AG08396 (cell line): ENCODE measurements at places on chromosomes 1 and 21.

DNA sequence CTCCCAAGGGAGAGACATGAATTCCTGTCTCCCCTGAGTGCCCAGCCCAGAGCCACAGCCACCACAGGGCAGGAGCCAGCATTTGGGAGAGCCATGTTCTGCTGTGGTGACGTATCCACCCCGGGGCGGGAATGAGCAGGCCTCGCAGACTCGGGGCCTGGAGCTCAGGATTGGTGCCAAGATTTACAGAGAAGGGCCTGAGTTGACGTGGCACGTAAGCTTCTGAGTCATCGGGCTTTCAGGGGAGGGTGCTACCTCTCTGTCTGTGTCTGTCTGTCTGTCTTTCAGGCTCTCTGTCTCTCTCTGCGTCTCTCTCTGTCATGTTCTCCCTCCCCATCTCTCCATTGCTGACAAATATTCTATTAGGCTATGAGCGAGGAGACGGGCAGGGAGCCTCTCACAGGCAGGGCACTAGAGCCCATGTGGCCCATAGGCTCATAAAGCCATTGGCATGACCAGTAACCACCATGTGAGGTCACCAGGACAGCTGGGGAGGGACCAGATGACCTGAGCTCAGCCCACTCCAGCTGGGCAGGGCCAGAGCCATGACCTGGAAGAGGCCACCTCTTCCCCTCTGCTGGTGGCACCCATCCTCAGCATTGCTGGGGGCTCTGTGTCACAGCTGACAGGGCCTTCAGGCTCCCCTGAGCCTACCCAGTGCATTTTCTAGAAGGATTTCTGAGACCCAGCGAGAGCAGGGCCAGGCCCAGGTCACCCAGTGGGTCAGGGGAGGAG, 300.0 kb upstream of the VAMP3 start:
- DNase-seq, result peak; percentile 95

- no peak for DNase-seq
Observed at GRCh38 chr1:62084310-62084890, 110.2 kb upstream of the L1TD1 start.

- peak; percentile 44 for DNase-seq
Observed at GRCh38 chr1:41918450-41919043, at the start of gene HIVEP3. TSS of gene HIVEP3 (minus strand) at chr1:41918922.

- peak; percentile 64 for DNase-seq
Observed at GRCh38 chr1:115189814-115190539, 100.7 kb upstream of the TSPAN2 start.

DNA sequence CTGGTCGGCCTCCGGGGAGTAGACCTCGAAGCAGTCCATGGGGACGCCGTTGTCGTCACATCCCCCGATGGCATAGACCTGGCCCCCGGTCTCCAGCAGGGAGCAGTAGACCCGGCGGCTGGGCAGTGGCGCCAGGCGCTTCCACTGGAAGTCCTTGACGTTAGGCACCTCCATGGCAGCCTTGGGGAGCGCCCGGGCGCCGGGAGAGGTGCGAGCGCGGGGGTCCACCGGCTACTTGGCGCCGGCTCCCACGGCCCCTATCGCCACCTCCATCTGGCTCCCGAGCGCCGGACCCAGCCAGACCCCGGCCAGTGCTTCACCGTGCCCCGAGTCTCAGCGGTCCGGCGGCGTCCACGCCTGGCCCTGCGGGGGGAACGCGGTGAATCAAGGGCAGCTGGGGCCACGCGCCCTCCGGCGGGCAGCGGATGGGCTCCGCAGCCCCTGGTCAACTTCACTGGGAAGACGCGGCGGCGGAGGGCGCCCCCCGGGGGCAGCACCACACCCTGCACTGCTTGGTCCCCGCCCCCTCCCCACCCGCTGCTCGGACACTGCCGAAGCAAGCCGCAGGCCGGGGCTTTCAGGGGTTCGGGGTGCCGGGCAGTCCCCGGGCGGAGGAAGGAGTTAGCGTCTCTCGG, 13.2 kb downstream of the KLHDC8A start:
- DNase-seq, result no peak

- DNase-seq, result no peak
Observed at GRCh38 chr1:67719329-67720196, 34.6 kb downstream of the GADD45A start.

DNA sequence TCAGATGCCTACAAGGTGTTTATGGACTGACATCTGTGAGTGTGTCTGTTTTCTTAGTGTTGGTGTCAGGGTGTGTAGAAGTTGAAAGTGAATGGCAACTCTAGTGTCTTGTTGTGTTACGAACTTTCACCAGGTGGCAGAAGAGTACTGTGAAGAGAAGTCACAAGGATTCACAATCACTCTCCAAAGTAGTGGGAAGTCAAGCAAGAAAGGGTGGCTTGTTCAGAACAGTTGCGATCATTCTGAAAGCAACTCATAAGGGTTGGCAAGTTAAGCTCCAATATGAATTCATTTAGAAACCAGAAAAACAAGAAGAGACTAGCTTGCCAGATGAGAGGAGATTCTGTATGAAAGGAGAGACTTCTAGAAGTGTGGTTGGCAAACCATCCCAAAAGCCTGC, 86.1 kb downstream of the FASLG start:
- peak; percentile 54 for DNase-seq

DNA sequence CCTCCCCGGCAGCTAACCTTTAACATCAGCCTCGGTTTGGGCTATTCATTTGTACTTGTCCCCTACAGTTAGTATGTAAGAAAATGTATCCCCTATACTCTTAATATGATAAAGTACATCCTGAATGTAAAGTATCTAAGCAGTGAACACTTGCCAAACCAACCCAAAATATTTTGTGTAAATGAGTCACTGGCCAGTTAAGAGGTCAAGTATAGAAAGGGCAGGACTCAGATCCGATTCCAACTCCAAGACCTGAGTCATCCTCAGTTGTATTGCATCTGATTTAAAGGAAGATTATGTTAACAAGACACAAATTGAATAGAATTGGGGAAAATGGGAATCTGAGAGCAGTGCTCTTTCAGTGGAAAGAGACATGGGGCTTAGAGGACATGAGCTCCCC, 84.4 kb downstream of the CD58 start:
- peak; percentile 55 for DNase-seq

DNA sequence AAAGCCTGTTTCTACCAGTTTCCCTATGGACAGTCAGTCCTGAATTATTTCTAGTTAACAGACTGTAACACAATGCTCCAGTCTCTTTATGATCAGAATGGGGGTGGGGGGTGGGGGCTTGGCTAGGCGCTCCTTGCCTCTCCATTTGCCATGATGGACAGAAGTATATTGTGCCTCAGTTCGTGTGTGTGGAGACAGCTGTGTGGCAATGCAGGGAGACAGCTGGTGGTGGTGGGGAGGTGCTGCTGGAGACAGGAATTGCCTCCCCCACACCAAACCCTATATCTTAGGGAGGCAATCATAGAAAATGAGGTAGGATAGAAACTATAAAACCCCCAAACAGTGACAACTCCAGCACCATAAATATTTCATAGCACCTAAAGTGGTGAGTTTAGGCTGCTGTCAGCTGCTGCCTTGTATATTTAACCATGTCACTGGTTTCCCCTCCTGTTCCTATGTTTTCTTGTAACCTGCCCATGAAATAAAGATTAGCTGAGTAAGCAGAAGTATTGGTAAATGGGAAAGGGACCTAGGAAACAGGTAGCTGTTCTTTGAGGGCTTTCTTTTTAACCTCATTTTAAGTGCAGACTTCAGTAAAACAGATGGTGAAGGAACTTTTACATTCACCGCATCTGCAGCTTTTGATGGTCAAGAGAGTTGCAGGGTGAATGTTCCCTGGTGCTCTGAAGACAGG, 3.4 kb downstream of the PLXNA2 start:
- no peak for DNase-seq

DNA sequence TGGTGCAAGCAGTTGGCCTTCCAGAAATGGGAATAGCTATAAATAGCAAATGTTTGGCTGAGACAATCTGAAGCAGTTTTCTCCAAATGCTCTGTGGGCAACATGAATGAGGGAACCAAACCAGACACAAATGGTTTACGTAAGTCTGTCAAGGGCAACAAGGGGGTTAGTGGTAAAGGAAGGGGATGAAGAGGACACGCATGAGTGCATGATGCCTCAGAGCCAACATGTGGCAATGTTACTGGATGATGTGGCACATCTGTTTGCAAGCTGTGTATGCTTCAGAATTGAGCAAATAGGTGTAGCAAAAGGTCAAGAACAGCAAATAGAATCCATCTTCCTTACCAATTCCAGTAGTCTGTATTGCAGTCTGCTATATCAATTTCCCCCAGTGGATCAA, 76.3 kb upstream of the LMO4 start:
- peak; percentile 36 for DNase-seq

DNA sequence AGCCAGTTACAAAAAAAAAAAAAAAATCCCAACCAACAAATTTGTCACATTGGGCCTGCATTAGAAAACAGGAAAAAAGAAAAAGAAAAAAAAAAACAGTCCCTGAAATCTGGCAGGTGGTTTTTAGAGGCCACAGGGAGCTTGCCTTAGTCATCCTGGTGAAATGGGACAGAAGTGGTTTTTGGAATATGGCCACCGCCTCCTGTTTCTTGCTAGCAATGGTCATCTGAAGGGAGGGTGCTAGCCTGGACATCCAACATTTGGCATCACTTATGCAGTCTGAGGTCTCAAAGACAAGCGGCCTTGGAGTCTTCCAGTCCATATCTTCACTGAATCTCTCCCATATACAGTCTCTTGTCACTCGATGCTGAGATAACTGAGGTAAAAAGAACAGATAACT, 20.1 kb upstream of the NKAIN1 start:
- no peak for DNase-seq

DNA sequence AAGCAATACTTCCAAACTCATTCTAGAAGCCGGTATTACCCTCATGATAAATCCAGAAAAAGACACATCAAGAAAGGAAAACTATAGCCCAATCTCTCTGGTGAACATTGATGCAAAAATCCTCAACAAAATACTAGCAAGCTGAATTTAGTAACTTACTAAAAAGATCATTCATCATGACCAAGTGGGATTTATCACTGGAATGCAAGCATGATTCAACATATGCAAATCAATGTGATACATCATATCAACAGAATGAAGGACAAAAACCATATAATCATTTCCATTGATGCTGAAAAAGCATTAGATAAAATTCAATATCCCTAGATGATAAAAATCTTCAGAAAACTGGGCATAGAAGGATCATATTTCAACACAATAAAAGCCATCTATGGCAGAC, 402.9 kb downstream of the TGFB2 start:
- DNase-seq, result no peak

DNA sequence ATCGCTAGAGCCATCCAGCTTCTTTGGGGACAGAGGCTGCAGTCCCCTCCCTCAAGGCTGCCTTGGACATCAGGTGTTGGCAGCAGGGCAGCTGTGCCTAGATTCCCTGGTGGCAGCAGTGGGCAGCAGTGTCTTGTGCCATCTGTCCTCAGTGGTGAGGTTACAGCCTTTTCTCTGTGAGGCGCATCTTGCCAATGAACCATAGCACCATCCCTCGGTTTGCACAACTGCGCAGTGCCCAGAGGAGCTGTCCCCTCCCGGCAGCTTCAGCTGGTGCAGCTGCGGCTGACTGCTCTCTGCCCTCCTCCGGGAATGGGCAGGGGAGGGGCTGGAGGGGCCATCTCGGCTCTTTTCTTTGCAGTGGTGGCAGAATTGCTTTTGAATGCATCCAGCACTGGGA, 59.0 kb upstream of the C8B start:
- no peak for DNase-seq

GRCh38 chr1:92441697-92442342, 44.9 kb downstream of the GFI1 start:
- no peak for DNase-seq

DNA sequence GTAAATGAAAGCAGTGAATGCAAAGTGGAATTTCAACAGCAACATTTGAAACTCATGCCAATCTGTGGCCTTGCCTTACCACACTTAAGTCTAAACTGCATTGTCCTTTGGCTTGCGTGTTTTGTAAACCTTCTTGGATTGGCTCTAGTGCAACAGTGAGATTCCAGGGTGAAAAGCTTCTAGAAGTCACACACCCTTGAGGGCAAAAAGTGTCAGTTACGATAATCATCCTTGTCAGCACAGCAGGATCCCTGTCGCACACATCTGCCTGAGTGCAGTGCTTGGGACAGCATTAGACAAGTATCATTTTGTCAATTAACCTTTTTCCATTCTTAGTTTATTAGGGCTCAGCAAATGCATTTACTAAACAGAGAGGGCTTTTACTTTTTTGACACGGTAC, 243.4 kb upstream of the PTBP2 start:
- no peak for DNase-seq

- DNase-seq, result no peak
Observed at GRCh38 chr1:156806512-156807440, 9.9 kb downstream of the SH2D2A start.

DNA sequence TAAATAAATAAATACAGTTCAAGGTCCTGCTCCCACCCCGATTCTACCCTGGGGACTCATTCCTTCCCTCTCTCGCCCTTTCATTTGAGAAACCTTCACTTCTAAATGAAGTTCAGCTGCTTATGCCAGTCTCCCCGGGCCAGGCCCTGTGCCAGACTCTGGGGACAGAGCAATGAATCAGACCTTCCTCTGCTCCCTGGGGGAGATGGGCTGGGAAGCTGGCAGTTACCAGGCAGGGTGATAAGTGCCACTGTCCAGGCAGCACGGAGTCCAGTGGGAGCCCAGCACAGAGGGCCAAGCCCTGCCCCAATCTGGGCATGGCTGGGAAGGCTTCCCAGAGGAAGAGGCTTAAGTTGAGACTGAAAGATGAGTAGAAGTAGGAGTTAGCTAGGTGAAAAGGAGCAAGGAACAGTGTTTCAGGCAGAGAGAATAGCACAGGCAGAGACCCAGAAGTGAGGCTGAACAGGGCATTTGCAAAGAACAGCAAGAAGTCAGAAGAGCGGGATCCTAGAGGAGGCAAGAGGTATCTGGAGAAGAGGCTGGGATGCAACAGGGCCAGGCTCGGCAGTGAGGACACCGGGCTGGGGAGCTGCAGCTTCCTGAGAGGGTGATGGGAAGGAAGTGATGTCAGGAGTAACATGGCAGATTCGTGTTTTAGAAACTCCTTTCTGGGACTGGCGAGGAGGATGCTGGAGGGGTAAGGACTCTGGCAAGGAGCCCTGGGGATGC, 13.5 kb downstream of the KCNQ4 start:
- DNase-seq, result no peak

DNA sequence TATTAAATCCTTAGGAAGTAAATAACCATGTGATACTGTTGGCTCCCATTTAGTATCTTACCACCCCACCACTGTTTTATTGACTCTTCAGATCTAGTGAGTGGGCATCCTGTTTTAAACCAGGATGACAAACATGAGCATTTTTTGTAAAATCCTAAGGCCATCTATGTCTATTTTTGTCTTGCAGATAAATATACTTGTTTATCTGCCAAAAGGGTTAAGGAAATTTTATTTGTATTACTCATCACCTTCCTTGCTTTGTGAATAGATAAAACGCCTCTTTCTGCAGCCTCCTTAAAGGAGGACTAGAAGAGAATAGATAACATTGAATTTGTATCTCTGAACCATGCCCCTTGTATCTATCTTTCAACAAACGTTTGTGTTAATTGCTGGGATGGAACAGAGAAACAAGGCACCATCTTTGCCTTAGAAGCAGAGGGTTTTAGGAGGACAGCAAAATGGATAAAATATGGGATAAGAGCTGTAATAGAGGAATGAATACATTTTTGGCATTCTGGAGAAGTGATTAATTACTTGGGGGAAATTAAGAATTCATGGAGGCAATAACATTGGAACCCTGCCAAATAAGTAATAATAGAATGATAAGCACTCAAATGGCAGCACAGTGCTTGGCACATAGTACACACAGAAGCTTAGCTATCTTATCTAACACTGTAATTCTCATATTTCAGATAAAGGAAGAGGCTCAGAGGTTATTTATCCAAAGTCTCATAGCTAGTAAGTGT, 14.7 kb downstream of the YTHDF2 start:
- peak; percentile 37 for DNase-seq

GRCh38 chr21:35111321-35111930, 62.3 kb upstream of the RUNX1 start:
- DNase-seq, result no peak

- peak; percentile 93 for DNase-seq
Observed at GRCh38 chr1:38012363-38013226, at the start of gene UTP11. TSS of gene UTP11 (plus strand) at chr1:38012734. CDS start at chr1:38012803, 69 bp downstream.
